CD4-positive, alpha-beta memory T cell (primary cell): ENCODE measurements at places on chromosomes 2 and 18.
A peak's percentile ranks its signal among the peaks of the same experiment; 100 is the strongest.

- no peak for DNase-seq
Measured at GRCh38 chr2:8568543-8569302, 113.1 kb upstream of the ID2 start.

- no peak for DNase-seq
Measured at GRCh38 chr2:23027396-23027795, 357.6 kb upstream of the KLHL29 start.

DNA sequence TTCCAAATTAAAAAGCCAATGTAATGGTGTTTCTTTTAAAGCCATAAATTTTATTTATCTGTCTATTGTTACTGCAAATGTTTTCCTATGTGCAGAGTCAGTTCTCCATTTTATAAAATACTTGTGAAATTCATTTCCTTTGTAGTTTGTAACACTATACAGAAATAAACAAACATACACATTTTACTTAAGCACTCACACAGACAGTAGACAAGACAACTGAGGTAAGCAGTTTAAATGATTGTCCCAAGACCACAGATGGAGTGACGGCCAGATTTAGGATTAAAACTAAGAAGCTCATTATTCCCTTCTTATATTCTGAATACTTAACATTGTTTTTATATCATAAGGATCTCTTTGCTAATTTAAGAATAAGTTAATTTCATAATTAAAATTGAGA, 100.9 kb downstream of the BAZ2B start:
- no peak for DNase-seq

- no peak for DNase-seq
Measured at GRCh38 chr2:41701231-41701630, 346.6 kb upstream of the PKDCC start.

DNA sequence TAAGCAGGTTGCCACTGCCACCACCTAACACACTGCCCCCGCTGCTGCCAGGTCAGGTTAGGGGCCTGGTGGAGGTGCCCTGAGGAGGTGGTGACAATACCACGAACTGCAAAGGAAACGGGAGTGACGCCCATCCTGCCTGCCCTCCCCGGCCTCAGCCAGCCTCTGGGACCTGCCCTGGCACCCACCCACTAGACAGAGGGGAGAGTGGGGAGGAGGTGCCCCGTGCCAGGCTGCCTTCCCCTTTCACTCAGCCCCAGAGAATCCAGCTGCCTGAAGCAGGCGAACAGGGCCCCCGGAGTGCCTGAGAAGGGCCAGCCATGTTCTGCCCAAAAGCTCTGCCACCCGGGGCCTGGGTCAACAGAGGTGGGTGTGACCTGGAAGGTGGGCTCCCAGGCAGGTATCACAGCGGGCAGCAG, 44.5 kb upstream of the FOSL2 start:
- DNase-seq = peak; percentile 67

DNA sequence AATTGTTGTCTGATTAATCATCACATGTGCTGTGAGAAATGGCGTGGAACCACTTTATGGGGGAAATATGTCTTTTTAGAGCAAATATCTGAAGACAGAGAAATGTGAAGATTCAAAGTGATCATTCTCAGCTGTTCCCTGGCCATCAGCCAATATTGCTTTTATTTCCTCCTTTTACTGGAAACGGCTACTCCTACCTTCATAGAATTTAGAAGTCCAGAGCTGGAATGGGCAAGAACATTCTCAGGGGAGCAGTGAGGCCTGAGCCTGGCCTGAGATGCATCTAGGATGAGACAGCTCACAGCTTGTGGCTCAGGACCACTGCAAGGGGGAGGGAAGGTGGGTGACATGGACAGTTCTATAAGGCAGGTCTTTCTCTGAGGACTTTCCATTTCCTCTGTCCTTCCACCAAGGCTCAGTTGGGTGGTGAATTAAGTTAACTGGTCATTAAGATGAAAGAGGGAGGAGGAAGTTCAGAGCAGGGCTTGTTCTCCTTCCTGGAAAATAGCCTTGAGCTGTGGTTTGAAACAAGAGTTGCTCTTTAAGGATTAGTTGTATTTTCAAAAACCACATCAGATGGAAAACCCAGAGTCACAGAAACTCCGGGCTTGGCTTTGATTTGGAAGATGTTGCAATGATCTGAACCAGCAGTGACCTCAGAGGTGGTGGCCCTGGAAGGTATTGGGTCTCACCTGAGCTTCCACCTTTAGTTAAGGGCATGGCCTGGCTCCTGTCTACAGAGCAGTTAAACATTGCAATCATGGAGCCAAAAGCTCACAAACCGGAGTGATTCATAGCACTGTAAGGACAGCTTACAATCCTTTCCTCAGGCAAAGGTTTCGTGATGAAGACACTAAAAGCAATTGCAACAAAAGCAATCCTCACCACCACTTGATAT, 144.3 kb downstream of the VAPA start:
- no peak for DNase-seq

DNA sequence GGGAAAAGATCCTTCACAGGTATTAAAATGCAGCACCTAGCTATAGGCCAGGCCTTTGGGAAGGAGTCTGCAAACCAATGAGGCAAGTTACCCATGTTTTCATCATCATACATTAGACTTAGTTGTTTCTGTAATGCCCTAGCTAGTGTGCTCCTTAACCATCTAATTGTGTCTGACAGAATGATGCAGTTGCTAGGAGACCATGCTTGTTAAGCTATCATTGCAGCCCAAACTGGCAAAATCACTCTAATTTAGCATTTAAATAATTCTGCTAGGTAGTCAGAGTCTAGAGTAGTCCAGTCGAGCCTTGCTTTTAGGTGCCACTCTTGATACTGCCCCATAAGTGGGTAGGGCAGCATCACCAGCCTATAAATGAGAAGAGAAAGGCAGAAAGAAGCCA, 34.9 kb downstream of the GAD1 start:
- DNase-seq = no peak

GRCh38 chr2:224017957-224018356, 21.1 kb downstream of the SERPINE2 start:
- DNase-seq = no peak

DNA sequence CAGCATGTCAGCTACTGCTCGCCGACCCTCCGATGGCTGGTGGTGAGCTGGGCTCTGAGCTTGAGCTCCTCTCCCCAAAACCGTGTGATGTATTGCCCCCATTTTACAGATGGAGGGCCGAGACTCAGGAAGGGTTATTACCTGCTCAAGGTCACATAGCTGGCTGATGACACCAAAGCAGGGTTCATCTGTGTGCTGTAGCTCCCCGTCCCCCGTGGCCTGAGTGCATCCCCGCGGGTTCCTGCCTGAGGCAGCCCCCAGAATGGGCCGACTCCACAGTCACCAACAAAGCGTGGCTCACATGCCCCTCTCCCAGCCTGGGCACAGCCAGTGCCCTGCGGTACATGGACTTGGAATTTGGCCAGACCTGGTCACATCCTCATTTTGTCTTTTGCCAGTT, 198.6 kb downstream of the TFCP2L1 start:
- no peak for DNase-seq

DNA sequence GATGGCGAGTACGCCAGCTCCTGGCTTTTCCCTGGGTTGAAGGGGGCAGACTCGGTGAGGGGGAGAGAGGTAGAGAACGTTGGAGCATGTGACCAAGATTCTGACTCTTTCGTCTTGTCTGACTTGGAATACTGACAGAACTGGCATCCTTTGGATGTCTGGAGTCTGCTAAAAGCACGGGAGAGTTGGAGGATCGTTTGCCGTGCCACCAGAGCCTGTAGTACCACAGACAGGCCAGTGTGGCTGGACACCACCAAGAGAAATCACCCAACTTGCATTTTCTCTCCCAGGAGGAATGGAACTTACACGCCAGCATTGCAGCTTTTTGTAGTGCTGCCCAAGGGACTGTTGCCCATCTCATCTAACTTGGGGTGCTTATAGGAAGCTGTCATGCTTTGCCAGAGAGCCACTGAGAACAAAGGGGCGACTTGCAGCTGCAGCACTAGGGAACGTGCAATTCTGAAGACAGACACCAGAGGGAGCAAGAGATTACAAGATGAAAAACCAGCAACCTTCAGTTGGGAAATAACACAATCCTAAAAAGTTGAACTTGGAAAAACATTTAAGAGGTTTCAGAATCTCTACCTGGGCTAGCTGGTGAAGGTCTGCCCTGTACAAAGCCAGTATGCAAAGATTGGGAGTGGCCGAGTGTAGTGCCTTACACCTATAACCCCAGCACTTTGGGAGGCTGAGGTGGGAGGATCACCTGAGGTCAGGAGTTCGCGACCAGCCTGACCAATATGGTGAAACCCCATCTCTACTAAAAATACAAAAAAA, 24.1 kb downstream of the PSMG2 start:
- DNase-seq = peak; percentile 62

GRCh38 chr2:65331336-65332025, 100.9 kb downstream of the SPRED2 start:
- DNase-seq = no peak

- DNase-seq = no peak
Measured at GRCh38 chr2:127097841-127098651, 8.9 kb downstream of the BIN1 start.

GRCh38 chr18:63145166-63145850, 174.3 kb downstream of the BCL2 start:
- DNase-seq = no peak

GRCh38 chr18:63579616-63580015, 7.5 kb upstream of the SERPINB13 start:
- no peak for DNase-seq

GRCh38 chr18:13583576-13584550, 142.5 kb downstream of the FAM210A start:
- DNase-seq = no peak

DNA sequence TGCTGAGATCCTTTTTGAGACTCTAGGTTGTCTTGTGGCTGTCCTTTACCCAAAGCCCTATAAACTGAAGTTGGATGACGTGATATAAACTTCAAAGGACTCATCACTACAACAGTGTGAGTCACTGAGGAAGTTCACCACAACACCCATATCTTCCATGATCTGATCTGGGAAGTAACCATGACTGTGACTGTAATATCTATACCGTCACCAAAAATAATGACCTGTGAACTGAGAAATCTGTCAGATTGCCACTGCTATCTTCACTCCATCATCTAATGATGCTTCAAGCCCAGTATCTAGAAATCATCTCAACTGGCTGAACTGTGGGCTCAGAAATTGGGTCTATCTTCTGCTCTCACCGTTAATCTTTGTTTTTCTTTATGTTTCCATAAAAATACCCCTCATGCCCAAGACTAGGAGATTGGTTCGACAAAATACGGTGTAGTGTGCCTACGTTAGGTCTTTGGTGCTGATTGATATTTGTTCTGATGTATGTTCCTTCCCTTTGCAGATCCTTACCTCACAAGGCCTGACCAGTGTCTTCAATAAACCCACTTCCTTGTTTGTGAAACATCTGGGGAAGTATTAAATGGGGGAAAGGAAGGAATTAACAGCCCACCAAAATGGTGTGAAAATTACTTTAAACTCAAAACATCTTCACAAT, 78.2 kb downstream of the MYL12B start:
- DNase-seq = no peak

- DNase-seq = no peak
Measured at GRCh38 chr2:216863946-216864345, 4.1 kb upstream of the TNP1 start.

- no peak for DNase-seq
Measured at GRCh38 chr18:34637094-34637801, 72.8 kb upstream of the DTNA start.

DNA sequence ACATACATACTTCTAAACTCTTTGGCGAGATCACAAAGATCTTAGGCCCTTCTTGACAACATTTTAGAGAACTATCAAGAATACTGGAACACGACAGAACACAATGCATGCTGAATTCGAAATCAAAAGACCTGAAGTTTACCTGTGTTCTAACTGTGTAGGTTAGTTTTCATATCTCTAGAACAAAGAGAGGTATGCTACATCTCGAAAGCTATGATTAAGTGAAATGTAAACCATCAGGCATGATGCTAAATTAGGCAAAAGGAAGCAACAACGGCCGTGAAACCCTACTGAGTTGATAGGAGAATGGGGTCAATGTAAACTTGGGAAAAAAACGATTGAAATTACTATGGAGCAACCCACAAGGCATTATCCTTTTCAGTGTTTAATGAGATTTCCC, 43.7 kb downstream of the IKZF2 start:
- DNase-seq = no peak

DNA sequence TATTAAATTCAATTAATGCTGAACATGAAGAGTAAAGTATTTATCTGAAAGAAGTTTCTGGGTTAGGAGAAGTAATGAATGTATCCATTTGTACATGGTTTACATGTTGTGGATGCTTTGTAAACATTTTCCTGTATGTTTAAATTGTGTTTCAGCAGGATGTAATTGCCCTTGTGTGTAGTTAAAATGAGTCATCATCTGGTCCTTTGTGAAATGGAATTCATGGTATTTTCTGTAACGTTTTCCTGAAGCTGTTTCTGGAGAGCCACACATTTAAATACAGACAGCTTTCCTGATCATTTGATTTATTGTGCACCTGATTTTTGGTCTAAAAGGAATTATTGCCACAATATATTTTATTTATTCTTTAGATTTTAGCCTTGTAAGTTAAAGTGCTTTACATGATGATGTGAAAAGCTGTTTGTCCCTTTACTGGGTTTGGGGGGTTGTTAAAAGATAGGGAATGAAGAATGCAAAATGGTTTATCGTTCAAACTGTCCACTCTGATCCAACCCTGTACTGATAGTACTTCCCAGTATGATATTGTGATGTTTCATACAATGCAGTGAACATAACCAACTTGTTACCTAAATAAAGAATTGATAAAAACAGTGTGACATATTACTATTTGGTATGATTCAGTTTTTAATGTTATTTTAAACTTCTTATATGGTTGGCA, 41.7 kb upstream of the SLC3A1 start:
- no peak for DNase-seq

GRCh38 chr2:239049421-239050251, 201.8 kb downstream of the TWIST2 start:
- DNase-seq = no peak

GRCh38 chr2:53660886-53661285, 106.7 kb upstream of the CHAC2 start:
- DNase-seq = no peak
